ENCODE measurements at places on chromosomes 12 and 14. TPM values are rescaled to one million over a fixed set of nuclear protein-coding genes. Genes with fewer than 3 reads are reported as not detected.

GRCh38 chr14:74929242-74929641 is 6.2 kb upstream of the RPS6KL1 start:
- no peak for DNase-seq

GRCh38 chr12:32600681-32601080 is 78.4 kb upstream of the DNM1L start:
- DNase-seq, result no peak

GRCh38 chr14:68254669-68255527 is 435.3 kb downstream of the RAD51B start:
- no peak for DNase-seq

The NRL gene
- total RNA-seq, result 1.1 TPM

The EFS gene
- total RNA-seq, result 27.8 TPM

DNA sequence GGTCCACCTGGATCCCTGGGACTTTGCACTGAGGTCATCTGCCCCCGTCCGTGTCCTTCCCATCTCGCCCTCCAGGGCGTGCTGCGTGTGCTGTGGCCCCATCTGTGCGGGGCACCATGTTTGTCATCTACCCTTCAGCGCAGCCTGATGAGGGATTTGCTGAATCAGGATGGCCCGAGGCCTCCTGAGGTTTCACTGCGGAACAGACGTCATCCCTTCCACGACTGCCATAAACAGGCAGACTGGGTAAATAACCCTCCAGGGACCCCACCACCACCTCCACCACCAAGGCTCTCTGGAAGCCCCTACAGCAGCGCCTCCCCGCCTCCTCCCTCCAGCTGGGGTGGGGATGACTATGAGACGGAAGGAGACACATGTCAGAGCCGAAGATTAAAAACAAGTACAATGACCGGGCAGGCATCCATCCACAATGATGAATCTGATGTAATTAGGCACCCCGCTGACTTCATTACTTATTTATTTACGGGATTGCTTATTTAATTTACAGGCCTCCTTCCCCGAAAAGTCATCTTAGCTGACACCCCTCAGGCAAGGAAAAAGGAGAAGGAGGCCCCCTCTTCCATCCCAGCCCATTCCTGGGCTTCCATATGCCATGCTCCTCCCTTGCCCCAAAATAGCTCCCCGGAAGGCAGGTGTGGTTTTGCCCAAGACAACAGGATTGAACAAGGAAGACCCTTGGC is 39.4 kb downstream of the NCOR2 start:
- DNase-seq, result no peak

DNA sequence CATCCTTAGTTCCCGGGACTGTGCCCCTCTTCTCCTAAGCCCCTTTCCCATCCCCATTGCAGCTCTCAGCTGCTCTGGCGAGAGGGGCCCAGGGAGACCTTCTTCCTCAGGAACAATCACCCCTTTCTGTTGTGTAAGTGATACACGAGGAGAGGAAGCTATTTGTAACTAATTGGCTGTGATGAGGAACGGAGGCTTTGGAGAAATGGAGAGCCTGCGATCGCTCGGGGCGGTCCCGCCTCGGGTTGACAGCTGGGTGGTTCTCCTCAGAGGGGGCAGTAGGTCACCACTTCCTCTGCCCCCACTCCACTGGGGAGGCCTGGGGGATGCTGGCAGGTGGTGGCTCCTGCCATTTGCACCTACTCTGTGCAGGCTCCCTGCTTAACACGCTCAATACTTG is 6.6 kb upstream of the PGF start:
- DNase-seq, result no peak

The GIT2 gene
- total RNA-seq, result 18.5 TPM

DNA sequence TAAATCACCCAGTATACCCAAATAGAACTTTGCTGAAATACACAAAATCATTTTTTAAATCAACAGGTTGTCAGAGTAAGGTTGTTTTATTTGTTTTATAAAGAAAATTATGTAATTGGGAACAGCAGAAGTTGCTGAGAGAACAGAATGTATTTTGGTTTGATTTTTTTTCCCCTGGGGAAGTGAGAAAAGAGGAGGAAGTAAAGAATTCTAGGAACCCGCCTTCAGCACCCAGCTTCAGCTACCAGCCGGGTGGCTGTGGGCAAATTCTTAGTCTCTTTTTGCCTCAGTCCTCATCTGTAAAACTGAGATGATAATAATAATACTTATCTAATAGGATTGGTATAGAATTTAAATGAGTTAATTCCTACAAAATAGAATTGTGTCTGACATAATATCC is 119.4 kb downstream of the SRGAP1 start:
- DNase-seq, result no peak

DNA sequence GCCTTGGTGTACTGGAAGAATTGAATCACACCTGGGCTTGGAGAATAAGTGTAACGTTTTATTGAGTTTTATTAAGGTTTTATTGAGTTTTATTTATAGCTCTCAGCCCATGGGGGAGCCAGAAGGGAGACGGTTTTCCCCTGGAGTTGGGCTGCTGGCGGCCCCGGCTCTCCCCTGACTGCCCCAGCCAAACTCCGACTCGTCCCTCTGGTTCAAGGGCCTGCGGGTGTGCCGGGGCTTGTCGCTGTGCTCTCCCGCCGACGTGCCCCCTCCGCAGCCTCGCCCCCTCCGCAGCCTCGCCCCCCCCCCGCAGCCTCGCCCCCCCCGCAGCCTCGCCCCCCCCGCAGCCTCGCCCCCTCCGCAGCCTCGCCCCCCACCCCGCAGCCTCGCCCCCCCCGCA is 326.1 kb upstream of the RTL1 start:
- DNase-seq, result no peak

DNA sequence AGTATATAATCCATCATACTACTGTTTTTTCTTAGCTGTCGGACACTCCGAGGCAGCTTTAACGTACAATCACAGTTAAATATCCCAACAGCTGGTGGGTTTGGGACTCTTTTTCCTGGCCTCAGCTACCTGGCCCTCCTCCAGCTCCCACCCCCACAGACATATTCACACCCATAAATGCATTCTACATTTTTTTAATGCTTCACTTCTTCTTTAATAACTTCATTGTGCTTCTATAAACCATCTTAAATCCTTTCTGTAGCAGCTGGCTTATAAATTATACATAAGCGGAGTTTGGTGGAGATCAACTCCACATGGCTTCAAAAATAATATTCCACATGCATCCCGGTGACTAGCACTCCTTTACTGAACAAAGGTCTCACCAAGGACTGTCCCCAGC is 33.3 kb downstream of the TDG start:
- no peak for DNase-seq

DNA sequence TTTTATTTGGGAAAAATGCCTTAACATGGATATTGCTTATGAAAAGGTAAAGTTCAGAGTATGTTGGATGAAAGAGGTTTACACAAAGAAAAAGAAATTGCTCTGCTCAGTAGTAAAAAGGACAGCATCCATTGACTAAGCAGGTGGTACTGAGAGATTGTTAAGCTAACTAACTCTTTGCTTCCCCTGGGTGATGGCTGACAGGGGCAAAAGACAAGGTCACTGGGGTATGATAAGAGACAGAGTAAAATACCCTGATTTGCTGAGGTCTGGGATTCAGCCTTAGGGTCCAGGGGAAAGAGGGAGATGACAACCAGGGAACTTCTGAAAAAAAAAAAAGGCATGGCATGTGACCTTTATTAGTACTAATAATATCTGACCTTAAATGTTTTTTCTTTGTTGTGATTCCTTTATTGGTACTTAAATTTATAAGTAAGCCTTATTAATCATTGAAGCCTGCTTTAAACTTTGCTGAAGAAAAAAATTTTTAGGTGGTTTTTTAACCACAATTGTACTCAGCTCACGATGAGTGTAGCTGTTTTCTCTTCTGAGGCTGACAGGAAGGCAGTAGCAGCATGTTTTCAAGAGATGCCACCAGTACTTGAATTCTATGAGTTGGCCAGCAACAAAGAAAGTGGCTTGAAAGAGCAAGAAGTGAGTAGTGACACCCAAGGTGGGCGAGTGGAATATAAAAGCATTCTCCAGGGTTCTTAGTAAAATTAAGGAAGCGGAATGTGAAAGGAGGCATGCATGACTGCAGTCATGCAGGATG is 43.7 kb upstream of the KITLG start:
- no peak for DNase-seq

GRCh38 chr12:12387501-12387900 is 30.6 kb downstream of the BORCS5 start:
- no peak for DNase-seq

The VWF gene
- 0.60 TPM for total RNA-seq

- no peak for DNase-seq
Observed at GRCh38 chr12:32418221-32418620, 18.9 kb downstream of the FGD4 start.

DNA sequence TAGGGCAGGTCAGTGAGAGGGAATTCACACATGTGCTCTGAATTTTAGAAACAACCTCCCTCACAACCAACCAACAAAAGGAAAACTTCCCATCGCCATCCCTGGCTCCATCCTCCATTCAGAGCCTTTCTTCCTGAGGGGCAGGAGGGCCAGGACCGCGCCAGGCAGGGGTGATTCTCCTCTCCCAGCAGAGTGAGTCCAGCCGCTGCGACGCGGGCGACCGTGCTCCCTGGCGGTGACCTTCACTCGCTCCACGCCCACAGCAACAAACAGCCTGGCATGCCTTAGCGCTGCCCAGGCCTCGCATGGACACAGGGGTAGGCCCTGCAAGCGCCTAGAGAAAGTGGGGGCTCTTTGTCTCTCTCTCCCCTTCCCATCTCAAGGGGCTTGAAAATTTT is 3.7 kb downstream of the GALNT9 start:
- DNase-seq, result no peak

DNA sequence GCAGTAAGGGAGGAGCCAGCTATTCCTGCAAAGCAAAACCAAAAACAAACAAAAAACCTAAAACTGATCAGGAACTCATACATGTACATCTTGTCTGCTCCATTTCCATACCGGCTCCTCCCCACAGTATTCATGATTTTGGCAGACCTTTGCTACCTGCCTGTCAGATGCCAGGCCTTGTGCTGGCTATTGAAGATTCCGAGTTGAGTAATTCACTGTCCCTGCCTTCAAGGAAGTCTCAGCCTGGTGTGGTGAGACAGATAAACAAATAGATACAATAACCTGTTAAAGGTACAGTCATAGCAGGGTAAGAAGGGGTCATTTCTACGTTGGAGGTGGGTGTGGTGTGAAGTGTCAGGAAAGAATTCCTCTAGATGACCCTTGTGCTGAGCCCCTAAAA is 42.7 kb downstream of the SUSD6 start:
- DNase-seq, result no peak

DNA sequence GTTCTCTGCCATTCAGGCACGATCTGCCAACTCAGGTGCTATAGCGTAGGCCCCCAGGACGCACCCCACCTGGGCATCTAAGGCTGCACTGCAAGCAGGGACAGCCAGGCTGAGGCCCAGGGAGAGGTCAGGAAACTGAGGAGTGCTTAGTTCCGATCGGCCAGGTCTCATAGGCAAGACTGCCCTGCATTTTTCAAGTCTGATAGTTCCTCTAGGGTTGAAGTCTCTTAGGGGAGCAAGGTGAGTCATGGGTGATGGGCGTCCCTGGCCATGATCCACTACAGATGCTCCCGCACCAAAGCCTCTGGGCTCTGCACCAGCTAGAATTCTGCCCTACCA is 13.2 kb downstream of the NOPCHAP1 start:
- no peak for DNase-seq

DNA sequence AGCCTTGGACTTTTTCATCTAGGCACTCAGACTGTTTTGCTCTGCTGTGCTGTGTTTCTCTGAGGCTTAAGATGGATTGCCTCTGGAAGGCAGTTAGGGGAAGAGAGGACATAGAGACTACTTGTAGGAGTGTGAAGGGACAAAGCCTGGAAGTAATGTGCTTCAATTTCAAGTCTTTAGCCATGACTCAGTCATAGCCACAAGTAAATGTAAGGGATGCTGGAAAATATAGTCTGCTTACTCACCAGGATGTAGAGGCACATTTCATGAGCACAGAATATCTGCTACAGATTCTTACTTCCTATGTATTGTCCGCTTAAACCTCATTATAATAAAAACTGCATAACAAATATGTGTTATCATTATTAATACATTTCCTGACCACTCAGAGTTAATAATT is 794.3 kb upstream of the NOVA1 start:
- no peak for DNase-seq

- no peak for DNase-seq
Observed at GRCh38 chr14:102998393-102998792, 59.0 kb downstream of the CDC42BPB start.

GRCh38 chr12:32558903-32559302 is 120.2 kb upstream of the DNM1L start:
- no peak for DNase-seq

The TBC1D30 gene
- 5.7 TPM for total RNA-seq

The RNASE3 gene
- not detected for total RNA-seq

GRCh38 chr12:53236443-53237111 is 4.6 kb upstream of the RARG start:
- DNase-seq, result no peak

GRCh38 chr12:119069147-119069642 is 87.9 kb downstream of the SRRM4 start:
- no peak for DNase-seq

The MTERF2 gene
- 7.1 TPM for total RNA-seq

- DNase-seq, result no peak
Observed at GRCh38 chr14:101118233-101118632, 214.7 kb upstream of the RTL1 start.

DNA sequence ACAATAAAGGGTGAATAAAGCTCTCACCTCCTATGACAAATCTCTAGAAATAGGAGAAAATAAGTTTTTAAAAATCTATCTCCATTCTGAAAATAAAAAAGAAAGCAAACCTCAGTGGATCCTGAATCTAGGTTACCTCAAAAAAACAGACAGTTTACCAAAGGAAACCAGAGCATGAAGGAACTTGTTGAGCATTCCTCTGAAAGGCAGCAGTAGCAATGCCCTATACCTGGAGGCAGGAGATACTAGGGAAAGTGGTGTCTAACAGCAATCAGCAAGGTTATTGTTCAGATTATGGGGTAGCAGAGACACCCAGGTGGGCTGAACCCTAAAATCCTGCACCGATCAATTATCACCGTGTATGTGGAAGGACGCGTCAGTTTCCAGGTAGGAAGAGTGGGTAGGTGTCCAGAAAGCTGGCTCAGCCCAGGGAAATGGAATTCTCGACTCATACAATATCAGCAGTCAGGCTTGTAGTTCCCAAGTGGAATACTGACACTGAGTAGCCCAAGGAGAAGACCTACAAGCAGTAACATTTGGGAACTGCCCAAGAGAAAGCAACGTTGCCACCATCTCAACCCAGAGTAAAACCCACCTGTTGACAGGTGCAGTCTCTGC is 128.3 kb downstream of the ST8SIA1 start:
- DNase-seq, result no peak

- DNase-seq, result no peak
Observed at GRCh38 chr12:34347367-34347766, 325.1 kb downstream of the ALG10 start.

The POP5 gene
- 59.7 TPM for total RNA-seq

The IFI27 gene
- total RNA-seq, result 0.76 TPM

Measured in H1 (cell line).